ENCODE measurements at places on chromosomes 16 and 17.

GRCh38 chr16:56419740-56420548 lies 5.4 kb downstream of the AMFR start:
- no peak for DNase-seq

DNA sequence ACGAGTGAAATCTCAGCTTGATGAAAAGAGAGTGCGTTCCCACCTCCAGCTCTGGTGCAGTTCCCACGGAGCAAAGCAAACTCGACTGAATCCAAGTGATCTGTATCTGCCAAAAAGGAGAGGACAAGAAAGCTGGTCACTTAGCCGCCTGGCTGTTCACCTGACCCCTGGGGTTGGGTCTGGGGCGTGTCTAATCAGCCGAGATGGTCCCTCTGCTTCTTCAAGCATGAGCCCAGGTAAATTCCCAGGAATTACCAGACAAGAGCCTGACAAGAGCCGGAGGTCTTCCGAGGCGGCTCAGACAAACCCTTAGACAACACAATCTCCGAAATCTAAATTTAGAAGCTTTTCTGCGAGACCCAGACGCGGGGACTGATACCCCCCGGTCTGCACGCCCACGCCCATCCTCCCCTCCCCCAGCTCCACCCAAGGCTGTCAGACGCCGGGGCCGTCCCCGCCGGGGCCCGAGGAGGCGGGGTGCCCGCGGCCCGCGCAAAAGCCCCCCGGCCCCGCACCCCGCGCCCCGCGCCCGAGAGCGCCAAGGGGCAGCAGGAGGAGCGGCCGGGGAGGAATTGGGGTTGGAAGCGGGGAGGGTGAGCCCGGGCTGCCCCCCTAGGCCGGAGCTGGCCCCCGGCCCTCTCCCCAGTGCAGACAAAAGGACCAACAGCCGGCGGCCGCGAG lies 674 bp downstream of the ZNF821 start:
- no peak for DNase-seq

GRCh38 chr17:64420143-64420670 lies 28.7 kb upstream of the MILR1 start:
- DNase-seq, result peak; percentile 68

- peak; percentile 3 for DNase-seq
These were observed 177.2 kb downstream of the TMEM132E start for GRCh38 chr17:34756637-34757021.

GRCh38 chr17:56325313-56326000 lies 172.2 kb downstream of the ANKFN1 start:
- DNase-seq, result no peak

GRCh38 chr17:34246881-34247280 lies 8.2 kb upstream of the CCL2 start:
- no peak for DNase-seq

GRCh38 chr17:44254361-44255095 lies 13.4 kb downstream of the SLC4A1 start:
- no peak for DNase-seq

DNA sequence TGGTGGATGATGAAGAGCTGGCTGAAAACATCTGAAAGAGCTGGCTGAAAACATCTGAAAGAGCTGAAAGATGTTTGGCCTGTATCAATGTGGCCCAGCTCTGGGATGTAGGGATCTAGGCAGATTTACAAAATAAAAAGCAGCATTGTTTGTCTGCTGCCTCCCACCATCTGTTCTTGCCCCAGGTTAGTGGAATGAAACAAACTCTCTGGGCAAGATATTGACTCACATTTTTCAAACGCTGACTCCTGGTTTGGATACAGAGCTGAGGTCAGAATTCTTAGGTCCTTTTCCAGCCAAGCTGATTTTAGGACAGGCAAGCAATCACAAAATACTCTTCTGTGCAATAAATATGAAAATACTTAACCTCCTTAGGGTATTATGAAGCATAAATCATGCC lies 139.0 kb downstream of the STX8 start:
- no peak for DNase-seq

GRCh38 chr17:34761646-34762045 lies 182.3 kb downstream of the TMEM132E start:
- no peak for DNase-seq

DNA sequence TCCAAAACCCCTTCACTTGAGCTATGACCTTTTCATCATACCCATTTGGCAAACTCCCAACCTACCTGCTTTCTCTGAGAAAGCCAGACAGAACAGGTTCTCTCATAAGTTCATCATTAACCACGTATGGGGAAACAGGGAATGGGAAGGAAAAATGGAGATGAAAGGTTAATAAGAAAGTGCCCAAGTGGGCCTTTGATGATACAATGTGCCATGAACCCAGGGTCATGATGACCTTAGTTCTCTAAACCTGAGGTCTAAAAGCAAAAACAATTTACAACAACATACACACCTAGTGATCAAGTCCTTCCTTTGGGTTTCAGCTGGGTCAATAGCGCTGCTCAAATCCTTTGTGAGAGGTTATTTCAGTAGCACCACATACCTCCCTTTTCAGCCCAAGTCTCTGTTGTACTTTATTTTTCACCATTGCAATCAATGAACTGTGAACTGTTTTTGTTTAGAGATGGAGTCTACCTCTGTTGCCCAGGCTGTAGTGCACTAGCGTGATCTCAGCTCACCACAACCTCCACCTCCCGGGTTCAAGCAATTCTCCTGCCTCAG lies 14.5 kb upstream of the RANGRF start:
- DNase-seq, result no peak

- DNase-seq, result no peak
These were observed 8.6 kb downstream of the MAPT start for GRCh38 chr17:45902892-45903346.

DNA sequence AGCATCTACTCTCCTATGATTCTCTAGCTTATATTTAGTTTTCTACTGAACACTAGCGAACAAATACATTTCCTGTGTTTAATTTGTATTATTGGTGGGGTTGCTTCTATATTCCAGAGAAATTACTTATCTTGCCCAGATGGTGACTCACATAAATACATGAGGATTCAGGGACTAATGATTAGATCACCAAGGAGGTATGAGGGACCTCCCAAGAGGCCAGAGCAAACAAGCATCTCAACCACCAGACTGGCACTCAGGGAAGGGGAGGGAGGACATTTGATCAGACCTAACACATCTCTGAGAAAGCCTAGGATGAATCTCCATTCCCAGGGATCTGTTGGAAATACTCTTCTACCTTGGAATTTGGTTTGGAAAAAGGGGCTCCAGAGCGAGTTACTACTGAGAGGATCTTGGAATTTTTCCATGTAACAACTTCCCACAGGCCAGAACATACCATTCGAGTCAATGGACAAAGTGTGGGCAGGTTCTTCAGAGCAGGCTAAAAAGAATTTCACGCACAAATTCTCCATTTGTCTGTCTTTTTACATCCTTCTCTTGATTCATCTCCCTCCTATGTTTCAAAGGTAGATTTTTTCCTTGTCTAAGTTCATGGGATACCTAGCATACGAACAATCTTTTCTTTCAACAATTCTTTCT lies 262.6 kb upstream of the MYOCD start:
- DNase-seq, result peak; percentile 76

- no peak for DNase-seq
These were observed 267.9 kb downstream of the CPPED1 start for GRCh38 chr16:12535535-12536411.

- no peak for DNase-seq
These were observed 20.2 kb downstream of the TSPOAP1 start for GRCh38 chr17:58308173-58308984.

GRCh38 chr17:70111201-70111600 lies 36.2 kb downstream of the KCNJ16 start:
- DNase-seq, result no peak

DNA sequence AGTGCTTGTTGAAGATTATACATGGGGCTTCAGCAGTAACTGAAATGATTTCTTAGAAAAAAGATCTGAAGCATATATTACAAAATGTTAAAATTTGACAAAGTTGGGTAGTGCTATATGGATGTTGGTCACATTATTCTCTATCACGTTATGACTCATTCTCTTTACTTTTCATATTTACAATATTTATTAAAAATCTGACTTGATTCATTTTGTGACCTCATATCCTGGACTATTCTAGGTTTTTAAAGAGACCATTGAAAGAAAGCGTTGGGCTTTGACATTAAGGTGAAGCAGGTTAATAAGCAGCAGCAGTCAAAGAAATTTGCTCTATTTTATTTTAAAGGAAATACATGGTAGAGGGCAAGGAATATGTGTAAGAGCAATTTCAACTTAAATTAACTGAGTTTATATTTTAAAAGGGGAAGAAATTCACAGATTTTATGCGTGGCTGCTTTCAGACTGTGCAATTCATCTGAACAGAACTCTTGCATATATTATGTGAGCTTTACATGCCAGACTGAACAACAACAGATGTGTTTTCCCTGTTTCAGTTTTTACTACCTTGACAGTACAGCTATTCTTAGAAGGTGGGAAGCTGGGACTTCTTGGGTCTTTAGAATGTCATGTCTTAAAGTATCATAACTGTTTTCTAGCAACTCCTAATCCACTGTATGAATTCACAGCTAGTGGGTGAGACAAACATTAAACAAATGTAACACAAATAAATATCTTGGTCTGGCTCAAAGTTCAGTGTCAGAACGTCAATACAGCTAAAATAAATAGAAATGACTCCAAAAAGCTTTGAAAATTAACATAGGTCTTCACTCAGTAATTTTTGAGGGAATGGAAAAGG lies 10.4 kb upstream of the FAM20A start:
- DNase-seq, result no peak

- peak; percentile 47 for DNase-seq
These were observed 8.1 kb upstream of the CPNE2 start for GRCh38 chr16:57084257-57084770.

Measured in kidney glomerular epithelial cell (primary cell).